ENCODE measurements at places on chromosomes 5 and 9.

GRCh38 chr5:129771058-129771838 lies 23.4 kb downstream of the MINAR2 start:
- DNase-seq = peak; percentile 4

- no peak for DNase-seq
These were observed 526.0 kb downstream of the CDH18 start for GRCh38 chr5:19462019-19462418.

DNA sequence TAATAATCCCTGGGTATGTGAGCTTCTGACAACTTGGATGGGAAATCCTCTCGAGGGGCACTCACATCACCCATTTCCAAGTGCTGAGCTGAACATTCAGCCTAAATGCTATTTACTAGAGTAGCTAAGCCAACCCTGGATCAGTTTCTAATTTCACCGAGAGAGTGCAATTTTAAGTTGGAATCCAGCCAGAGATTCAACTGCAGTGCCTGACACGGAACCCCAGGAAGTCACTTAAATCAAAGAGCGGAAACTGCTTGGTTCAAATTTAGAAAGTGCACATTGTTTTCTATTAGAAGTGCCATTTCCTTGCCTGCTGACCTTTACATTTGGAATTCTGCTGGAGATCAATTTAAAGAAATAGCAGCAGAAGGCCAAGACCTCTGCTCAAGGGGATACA lies 8.8 kb downstream of the SPRY4 start:
- no peak for DNase-seq

DNA sequence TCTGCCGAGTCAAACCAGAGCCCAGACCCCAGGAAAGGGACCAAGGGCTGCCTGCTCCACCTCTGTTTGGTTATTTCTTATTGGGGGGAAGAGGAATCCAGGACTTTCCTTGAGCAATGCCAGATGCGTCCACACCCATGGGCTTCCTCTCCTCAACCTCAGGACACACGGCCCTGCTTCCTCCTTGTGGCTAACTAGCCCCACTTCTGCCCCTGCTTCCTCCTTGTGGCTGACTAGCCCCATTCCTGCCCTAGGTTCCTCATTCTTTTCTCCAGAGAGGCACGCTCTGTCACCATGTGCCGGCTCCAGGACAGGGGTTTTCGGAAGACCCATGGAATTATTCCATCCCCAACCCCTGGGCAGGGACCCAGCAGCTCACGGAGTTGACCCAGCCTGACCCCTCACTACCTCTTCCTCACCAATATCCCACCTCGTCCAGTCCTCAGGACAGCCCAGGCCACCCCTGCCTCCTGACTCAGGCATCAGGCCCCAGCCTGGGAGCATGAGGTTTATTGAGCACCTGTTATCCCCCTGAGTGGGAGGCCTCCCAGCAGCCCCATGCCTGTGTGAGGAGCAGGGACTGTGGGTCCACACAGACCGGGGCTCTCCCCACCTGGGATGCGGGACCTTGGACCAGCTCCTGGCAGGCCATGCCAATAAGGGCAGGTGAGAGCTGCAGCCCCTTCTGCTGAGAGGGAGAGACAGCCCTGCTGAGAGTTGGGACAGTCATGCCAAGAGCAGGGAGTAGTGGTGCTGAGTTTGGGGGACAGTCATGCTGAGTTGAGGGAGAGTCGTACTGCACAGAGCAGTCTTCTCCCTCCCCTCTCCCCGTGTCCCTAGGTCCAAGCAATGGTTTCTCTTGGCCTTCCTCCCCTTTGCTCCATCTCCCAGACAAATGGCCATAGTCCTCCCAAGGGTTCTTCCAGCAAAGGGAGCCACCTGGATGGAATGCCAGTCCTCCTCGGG lies 11.8 kb upstream of the FCN1 start:
- DNase-seq = no peak

GRCh38 chr5:54207566-54207965 lies 102.8 kb downstream of the ARL15 start:
- no peak for DNase-seq

DNA sequence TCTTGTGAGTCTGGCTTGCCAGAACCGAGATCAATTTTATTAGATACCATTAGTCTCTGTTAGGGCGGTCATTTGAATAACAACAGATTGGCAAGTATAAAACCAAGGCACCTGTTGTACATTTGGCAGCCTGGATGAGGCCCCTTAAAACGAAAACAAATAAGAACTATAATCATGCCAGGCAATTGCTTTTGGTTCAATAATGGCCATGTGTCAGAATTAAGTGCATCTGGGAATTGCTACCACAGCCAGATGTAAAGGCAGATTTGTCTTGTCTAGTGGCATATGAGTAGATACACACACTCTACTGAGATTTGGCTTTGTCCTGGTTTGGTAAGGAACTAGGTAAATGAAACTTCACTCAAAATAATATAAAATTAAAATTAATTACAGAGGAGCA lies 1046.2 kb upstream of the DMAC1 start:
- no peak for DNase-seq

- DNase-seq = peak; percentile 97
These were observed 297.4 kb upstream of the ZNF608 start for GRCh38 chr5:125043781-125044391.

- no peak for DNase-seq
These were observed 341.7 kb upstream of the TYRP1 start for GRCh38 chr9:12351293-12352044.

DNA sequence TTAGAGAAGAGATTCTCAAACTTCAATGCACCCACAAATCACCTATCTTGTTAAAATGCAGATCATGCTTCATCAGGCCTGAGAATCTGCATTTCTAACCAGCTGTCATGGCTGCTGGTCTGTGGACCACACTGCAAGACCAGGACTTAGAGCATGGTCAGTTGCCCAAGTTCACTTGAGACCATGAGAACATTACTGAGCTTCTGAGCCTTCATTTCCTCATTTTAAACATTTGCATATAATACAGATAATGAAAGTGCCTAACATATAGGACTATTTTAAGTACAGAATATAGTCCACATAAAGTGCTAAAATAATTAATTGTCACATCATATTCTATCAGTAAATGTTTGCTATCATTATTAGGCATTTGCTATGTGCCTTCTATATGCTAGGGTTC lies 260.8 kb upstream of the TNC start:
- no peak for DNase-seq

DNA sequence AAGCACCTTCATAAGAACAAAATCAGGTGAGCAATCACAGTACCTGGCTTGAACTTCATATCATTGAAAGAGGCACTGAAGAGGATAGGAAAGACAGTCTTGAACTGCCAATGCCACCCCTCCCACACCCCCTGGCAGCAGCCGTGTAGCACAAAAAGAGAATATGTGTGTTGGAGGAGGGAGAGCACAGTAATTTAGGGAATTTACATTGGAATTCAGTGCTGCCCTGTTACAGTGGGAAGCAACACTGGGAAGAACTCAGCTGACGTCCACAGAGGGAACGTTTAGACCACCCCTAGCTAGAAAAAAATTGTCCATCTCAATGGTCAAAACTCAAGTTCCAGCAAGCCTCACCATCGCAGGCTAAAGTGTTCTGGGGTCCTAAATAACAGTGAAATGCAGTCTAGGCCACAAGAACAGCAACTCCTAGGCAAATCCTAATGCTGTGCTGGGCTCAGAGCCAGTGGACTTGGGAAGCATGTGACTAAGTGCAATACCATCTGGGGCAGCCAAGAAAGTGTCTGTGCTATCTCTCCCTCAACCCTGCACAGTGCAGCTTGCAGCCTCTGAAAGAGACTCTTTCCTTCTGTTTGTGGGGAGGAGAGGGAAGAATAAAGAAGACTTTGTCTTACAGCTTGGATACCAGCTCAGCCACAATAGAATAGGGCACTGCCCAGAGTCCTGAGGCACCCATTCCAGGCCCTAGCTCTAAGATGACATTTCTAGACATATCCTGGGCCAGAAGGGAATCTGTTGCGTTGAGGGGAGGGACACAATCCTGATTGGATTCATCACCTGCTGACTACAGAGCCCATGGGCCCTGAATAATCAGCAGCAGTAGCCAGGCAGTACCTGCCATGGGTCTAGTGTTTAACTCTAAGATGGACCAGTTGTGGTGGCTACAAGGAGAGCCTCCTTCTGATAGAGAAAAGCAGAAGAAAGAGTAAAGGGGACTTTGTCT lies 62.1 kb upstream of the VLDLR start:
- peak; percentile 93 for DNase-seq

- DNase-seq = no peak
These were observed 67.8 kb upstream of the SLC25A51 start for GRCh38 chr9:37971691-37972090.

DNA sequence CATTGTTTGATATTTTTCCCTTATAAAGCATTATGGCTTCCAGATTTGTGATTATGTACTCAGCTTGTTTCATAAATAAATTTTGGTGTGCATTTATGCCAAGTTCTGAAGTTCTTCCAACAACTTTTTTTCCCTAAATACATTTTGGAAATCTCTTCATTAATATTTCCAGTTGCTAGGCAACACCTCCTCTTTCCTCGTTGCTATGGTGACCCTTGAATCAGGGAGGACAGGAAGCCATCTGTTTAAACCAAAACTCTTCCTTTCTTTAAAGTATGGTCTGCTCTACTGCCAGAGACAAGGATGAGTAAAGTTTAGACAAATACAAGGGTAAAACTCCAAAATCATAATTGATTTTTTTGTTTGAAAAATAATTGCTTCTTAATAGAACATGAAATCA lies 779.3 kb downstream of the CDH9 start:
- no peak for DNase-seq

DNA sequence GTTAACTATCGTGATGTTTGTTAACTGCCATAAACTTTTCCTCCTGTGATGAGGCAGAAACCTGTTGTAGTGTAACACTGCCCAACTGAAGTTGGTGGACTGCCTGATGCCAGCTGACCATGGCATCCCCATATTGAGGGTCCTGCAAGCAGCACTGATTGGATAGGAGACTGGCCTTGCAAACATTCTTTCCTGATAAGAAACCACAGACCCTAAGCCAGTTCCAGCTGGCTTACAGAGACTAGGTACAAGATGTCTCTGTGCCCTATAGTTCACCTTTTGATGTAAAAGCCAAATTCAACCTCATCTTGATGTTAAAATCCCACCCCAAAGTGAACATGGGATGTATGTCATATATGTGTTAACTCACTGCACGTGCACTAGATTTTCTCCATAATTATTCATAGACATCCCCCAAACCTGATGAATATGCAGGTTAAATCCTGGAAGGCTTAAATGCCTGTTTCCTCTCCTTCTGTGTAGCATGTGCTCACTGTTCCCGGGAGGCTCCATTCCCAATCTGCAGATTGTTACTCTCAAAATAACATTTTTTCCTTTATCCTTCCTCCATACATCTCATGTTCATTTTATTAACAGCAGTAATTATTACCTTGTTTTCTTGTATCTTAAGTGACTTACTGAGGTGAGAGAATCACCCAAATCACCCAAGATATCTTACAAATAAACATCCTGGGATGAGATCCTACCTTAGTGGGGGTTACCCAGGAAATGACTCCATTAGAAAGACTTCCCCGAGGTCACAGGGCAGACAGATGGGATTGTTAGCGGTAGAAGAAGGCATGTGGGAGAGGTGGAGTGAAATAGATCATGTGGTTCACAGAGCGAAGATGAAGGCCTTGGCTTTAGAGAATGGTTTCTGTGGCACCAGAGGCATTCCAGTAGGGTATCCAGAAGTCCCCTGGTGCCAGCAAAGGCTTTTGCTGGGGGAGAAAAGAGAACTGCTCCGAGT lies 566.7 kb downstream of the CCDC171 start:
- peak; percentile 91 for DNase-seq

- DNase-seq = no peak
These were observed 56.5 kb upstream of the RAI14 start for GRCh38 chr5:34599471-34600117.

DNA sequence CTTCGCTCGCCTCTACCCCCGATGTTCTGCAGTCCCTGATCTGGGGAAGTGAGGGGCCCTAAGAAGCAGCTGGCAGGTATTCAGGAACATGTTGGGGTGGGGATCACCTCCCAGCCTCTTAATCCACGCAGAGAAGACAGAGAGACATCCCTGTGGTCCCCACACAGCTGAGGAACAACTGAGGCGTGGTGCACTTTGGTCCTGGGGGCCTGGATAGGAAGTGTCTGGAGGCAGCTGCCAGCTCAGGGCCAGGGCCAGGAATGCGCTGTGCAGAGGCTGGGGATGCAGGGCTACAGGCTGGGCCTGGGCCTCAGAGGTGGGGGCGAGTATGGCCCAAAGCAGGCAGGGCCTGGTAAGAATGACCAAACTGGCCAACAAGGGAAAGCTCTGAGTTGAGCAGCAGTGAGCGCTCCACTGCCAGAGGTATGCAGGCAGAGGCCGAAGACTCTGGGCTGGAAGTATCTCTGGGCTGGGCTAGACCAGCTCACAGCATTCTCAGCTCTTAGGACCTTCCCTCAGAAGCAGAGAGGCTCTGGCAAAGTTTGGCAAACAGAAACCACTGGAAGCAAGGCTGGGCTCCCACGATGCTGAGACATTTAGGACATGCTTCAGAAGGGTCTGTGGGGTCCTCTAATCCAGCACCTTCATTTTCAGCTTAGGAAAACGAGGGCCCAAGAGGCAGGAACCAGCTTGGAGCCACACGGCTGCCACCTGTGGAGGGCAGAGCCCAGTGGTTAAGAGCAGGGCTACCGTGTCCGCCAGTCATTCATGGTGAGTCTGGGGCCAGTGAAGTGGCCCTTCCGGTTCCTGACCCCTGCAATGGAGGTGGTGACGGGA lies 174.4 kb downstream of the GAPVD1 start:
- no peak for DNase-seq

DNA sequence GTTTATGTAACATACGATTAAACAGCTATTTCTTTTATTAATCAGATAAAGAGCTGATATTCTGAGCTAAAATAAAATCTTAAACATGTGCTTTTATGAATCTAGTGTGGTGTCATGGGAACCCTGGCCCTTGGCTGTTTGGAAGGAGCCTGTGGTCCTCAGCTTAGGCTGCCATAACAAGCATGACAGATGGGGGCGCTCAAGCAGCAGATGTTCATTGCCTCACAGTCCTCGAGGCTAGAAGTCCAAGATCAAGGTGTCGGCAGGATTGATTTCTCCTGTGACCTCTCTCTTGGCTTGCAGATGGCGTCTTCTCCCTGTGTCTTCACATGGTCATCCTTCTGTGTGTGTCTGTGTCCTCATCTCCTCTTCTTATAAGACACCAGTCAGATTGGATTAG lies 448.2 kb downstream of the GADD45G start:
- no peak for DNase-seq

GRCh38 chr5:175872287-175873087 lies 1.1 kb downstream of the CPLX2 start:
- no peak for DNase-seq

Measured in NCI-H226 (cell line).